ENCODE measurements at places on chromosomes 2 and 18. TPM values are rescaled to one million over a fixed set of nuclear protein-coding genes. Genes with fewer than 3 reads are reported as not detected.
A peak's percentile ranks its signal among the peaks of the same experiment; 100 is the strongest.

ANTXR1 gene
- 6.2 TPM for polyA plus RNA-seq

COLEC11 gene
- 2.2 TPM for polyA plus RNA-seq

ITGB6 gene
- 5.6 TPM for polyA plus RNA-seq

DNA sequence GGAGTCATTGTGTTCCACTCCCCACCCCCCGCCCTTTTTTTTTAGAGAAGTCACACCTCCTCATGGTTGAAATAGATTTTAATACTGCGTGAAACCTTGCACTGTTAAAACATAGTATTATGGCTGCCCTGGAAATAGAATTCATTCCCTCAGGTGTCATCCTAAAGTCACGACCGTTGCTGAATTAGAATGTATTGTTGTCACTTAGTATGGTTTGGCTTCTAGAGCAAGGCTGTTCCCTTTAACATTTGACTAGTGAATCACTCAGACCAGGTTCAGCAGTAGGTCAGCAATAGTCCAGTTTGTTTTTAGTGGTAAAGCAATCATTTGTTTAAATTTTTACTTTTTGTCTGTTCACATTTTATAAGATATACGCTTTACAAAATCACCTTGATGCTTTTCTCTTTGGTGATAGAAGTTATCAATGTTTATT is 1.2 kb downstream of the BABAM2 start:
- no peak for DNase-seq
- H3K36me3 ChIP-seq: peaks cover 8% of the 10 kb centered on the region
- peak overlapping the region; percentile 63 for H3K4me3 ChIP-seq
- H3K27me3 ChIP-seq: no peaks in the 10 kb centered on the region

DNA sequence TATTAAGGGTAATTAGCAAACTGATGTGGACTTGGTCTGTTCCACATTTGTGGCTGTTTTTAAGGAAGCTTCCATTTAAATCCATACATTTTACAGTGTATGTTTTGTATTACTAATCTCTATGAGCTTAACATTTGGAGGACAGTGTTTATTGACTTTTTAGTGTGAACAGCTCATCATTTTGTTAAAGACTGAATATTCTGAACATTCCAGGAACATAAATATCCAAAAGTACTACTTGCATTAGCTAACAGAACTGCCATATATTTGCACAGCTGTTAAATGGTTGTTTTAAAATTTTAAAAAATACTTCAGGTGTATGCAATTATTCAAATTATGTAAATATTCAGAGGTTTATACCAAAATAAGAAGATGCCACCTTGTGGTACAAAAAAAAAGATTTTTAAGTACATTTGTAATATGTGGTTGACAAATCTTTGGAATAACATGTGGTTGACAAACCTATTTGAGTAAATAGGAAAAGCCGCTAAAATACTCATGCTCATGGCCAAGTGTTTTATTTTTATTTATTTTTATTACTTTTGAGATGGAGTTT is 439.7 kb upstream of the FANCL start:
- no peak overlapping the region for H3K27ac ChIP-seq
- no peak for DNase-seq
- H3K4me3 ChIP-seq: no peak overlapping the region
- no peaks in the 10 kb centered on the region for H3K4me1 ChIP-seq

DNA sequence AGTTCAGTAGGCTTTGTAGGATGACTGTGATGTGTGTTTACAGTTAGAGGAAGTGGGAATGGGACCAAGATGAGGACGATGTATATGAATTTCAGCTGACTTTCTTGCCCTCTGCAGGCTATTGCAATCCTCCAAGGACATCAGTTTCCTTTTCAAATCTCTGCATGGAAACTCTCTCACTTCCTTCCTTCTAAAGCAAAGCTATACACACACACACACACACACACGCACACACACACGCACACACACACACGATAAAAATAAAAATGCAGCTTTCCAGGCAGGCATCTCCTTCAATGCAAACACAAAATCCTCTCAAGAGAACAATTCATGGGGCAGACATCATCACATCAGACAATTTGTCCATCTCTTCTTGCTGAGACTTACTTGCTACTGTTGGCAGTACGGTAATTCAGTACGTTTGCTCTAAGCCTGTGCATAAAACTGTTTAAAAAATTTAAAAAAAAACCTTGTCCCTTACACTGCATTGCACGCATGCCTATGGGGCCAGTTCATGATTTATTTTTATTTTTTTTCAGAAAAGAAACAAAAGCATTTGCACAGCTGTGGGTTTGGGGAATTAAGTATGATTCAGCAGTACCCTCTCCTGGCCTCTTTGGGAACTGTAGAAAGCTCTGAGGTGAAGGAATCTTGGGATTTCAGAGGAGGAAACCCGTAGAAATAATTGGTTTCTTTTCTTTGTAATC is 27.1 kb upstream of the ICOS start:
- peak overlapping the region; percentile 2 for H3K27ac ChIP-seq
- no peaks in the 10 kb centered on the region for H3K4me1 ChIP-seq
- H3K4me3 ChIP-seq: no peak overlapping the region
- H3K36me3 ChIP-seq: no peaks in the 10 kb centered on the region
- no peaks in the 10 kb centered on the region for H3K27me3 ChIP-seq

GRCh38 chr2:212843409-212844199 is 305.0 kb upstream of the ERBB4 start:
- H3K27me3 ChIP-seq: no peaks in the 10 kb centered on the region
- H3K27ac ChIP-seq: no peak overlapping the region
- DNase-seq: no peak
- no peaks in the 10 kb centered on the region for H3K4me1 ChIP-seq
- H3K36me3 ChIP-seq: no peaks in the 10 kb centered on the region
- H3K4me3 ChIP-seq: no peak overlapping the region

DNA sequence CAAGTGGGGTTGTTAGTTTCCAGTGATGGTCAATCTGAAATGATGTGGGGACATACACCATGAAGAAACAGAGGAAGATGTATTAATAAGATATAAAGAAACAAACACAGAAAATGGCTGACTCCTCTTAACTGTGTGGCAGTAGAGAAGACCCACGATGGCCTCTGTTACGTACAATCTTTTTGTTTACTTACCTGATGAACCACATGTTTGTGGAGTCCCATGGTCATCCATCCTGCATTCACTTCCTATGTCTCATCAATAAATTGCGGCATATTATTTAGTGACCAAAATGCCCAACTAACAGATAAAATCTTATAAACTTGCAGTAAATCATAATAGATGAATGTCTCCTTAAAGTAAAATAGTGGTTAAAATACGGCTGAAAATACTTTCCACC is 740.1 kb upstream of the LINC00305 start:
- no peak for DNase-seq
- H3K4me1 ChIP-seq: no peaks in the 10 kb centered on the region
- no peaks in the 10 kb centered on the region for H3K27me3 ChIP-seq
- H3K27ac ChIP-seq: no peak overlapping the region
- no peak overlapping the region for H3K4me3 ChIP-seq
- H3K36me3 ChIP-seq: no peaks in the 10 kb centered on the region

DNA sequence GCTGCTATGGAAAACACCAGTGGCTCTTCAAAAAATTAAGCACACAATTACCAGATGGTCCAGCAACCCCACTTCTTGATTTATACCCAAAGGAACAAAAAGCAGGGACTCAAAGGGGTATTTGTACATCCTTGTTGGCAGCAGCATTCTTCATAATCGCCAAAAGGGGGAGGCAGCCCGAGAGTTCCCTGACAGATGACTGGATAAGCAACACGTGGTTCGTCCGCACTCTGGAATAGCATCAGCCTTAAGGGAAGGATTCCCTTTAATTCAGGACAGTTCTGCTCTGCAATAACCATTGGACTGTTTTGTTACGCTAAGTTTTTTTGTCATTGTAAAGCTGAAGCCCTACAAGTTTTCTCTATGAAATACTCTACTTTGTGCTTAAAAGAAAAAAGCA is 76.7 kb upstream of the TWIST2 start:
- no peak overlapping the region for H3K4me3 ChIP-seq
- DNase-seq: no peak
- H3K27ac ChIP-seq: no peak overlapping the region
- no peaks in the 10 kb centered on the region for H3K27me3 ChIP-seq
- no peaks in the 10 kb centered on the region for H3K36me3 ChIP-seq

Data from small intestine (tissue), 16 donors.